Posterior vena cava (tissue), 2 donors: ENCODE measurements at places on chromosomes 7 and 10. TPM values are rescaled to one million over a fixed set of nuclear protein-coding genes. Genes with fewer than 3 reads are reported as not detected.

DNA sequence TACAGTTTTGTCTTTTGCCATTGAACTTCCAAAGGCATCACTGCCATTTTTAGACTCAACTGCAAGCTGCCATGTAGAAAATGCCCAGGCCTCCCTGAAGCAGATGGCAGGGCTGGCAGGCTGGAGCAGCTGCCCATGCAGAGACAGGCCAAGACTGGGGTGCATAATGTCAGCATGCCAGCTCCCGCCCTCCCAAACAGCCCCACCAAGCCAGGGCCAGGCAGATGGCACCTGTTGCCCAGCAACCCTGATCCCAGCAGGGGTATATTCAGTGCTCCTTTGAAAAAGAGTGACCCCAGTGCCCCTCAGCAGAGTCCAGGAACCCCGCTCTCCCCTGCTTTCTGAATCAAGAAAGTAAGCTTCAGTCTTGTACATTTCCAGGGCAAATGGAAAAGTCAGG is 32.6 kb downstream of the VSTM4 start:
- DNase-seq, result no peak

GRCh38 chr10:58921421-58921855 is 255.0 kb upstream of the PHYHIPL start:
- no peak for DNase-seq

DNA sequence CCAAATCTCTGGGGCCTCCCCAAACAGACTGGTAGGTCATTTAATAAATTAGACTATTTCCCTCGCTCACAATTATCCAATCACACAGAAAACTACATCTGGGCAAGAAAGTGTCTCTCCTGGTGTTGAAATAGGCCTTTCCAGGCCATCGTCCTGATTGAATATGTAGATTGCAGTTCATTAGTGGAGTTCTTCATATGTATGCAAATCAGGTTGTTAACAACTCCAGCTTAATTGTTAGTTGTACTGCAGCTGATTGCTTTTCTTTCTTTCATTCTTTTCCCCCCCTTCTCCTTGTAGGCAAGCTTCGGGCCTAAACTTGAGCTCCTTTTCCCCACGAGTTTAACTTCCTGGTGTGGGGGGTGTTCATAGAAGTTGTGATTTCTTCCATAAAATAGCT is 359.1 kb upstream of the GALNT17 start:
- DNase-seq, result no peak

DNA sequence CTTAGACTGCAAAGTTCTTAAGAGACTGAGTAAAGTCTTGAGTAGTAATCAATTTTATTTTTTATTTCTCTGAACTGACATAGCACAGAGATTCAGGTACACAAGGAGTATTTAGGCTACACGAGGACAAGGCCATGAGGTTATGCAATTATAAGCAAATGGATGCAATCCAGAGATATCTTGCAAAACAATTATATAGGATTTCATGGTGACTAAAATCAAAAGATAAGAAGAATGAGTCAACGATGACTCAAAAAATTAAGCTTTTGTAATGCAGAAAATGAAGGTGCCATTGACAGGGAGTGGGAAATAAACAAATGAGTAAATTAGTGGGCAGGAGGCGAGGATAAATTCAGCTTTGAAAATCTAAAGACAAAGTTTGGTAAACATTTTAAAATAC is 66.7 kb upstream of the MYO3A start:
- no peak for DNase-seq

DNA sequence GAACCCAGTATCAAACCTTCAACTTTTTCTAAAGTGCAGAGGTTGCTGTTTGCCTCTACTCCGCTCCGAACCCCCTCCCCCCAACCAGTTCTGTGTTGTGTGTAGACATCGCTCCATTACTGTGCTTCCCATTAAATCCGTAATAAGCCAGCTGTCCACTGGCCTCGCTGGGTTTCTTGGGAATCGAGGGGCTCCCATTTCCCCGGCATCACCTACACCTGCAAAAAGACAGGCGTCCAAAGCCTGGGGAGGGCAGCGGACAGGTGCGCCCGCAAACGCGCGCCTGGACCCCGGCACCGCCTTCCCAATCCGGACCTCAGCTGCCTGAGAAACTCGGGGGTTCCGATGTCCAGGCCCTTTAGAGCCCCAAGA is 631 bp downstream of the RTKN2 start:
- no peak for DNase-seq

GRCh38 chr7:157352516-157352915 is 15.7 kb downstream of the DNAJB6 start:
- DNase-seq, result peak; percentile 67

- DNase-seq, result no peak
Observed at GRCh38 chr10:110138197-110138812, 69.1 kb upstream of the MXI1 start.

GRCh38 chr7:3695602-3696001 is 394.6 kb downstream of the SDK1 start:
- DNase-seq, result no peak

DNA sequence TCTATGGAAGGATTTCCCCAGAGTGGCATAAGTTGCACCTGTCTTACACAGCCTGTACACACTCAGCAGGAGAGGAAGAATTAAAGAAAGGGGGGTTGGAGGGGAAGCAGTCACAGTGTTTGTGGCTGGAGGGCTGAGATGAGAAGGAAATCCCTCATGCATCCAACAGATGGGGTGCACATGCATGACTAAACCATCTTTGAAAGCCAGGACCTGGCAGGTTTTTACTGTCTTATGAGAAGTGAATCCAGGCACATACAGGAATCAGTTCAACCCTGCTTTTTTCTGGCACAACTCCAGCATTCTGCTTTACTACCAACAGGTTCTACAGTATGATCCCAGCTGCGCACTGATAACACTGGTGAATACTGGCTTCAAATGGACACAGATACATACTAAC is 107.7 kb downstream of the CACNA2D1 start:
- no peak for DNase-seq

- DNase-seq, result no peak
Observed at GRCh38 chr10:44116474-44116873, 268.4 kb downstream of the CXCL12 start.

- DNase-seq, result no peak
Observed at GRCh38 chr10:86674912-86675311, 6.6 kb downstream of the LDB3 start.

GRCh38 chr7:70389531-70390151 is 742.3 kb upstream of the GALNT17 start:
- no peak for DNase-seq

- no peak for DNase-seq
Observed at GRCh38 chr7:123681561-123681960, 25.9 kb downstream of the LMOD2 start.

- no peak for DNase-seq
Observed at GRCh38 chr10:118745056-118745455, 9.7 kb downstream of the CACUL1 start.

- DNase-seq, result no peak
Observed at GRCh38 chr7:50807026-50807730, 24.5 kb upstream of the GRB10 start.

DNA sequence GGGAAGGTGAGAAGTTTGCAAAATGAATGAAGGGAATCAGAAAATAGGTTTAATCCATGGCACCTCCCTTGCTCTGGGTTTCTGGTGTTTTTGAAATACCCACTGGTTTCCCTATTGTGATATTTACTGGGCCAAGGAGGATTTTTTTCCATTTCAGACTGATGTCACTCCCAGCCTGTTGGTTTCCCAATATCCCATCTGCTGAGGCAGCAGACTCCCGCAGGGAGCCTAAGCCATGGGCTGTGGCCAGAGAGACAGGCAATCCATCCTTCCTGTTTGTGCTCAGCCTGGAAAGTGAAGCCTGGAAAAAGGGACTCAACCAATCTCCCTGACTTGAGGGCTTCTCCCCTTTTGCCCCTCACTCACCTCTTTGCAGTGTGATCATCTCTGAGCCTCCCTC is 22.8 kb downstream of the FAM107B start:
- DNase-seq, result peak; percentile 91

GRCh38 chr7:135166338-135166990 is 4.0 kb downstream of the CYREN start:
- DNase-seq, result no peak

- no peak for DNase-seq
Observed at GRCh38 chr10:29896053-29896452, 163.3 kb downstream of the JCAD start.

DNA sequence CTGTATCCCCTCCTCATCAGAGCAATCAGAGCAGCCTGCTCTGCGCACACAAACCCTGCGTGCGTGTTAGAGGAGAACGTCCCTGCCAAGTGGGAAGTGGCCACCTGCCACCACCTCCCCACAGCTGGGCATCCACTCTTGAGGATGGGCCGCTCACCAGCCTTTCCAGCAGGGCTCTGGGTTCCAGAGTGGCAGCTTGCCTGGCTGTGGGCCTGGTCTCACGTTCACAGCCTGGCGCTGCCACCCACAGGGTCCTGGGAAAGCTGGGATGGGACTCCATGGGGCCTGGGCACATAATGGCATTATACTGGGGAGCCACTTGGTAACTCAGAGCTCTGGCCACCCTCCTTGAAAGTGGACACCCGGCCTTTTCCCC is 151.1 kb upstream of the PPP2R2D start:
- peak; percentile 57 for DNase-seq

The CDK13 gene
- 45.4 TPM for total RNA-seq

The SH2D4B gene
- total RNA-seq, result not detected

The OR6V1 gene
- not detected for total RNA-seq

The PDIA4 gene
- 117 TPM for total RNA-seq
